Activated CD4-positive, alpha-beta T cell treated with anti-CD3 and anti-CD28 coated beads for 24 hours (primary cell): ENCODE measurements at places on chromosomes 5 and 9.

GRCh38 chr9:87601176-87601575 is 103.5 kb downstream of the DAPK1 start:
- DNase-seq = no peak

DNA sequence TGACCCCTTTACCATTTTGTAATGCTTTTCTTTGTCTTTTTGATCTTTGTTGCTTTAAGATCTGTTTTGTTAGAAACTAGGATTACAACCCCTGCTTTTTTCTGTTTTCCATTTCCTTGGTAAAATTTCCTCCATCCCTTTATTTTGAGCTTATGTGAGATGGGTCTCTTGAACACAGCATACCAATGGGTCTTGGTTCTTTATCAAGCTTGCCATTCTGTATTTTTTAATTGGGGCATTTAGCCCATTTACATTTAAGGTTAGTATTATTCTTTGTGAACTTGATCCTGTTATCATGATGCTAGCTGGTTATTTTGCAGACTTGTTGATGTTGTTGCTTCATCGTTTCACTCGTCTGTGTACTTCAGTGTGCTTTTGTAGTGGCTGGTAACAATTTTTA is 337.3 kb downstream of the SPATA31D1 start:
- DNase-seq = no peak

DNA sequence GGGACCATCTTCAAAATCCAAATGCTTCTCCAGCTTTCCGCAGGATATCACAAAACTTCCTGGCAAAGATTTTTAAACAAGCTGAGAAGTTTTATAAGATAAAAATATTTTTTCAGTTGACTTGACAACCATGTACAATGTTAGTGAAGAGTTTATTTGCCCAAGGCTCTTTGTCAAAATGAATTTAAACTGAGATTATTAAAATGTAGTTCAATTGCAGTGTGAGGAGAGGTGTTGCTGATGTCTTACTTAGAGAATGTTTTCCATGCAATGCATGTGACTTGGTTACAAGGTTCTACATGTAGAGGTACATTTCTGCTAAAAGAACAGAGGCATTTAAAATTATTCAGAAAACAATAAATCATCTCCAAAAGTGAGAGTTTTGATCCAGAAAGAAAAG is 131.4 kb upstream of the MINAR2 start:
- DNase-seq = no peak

DNA sequence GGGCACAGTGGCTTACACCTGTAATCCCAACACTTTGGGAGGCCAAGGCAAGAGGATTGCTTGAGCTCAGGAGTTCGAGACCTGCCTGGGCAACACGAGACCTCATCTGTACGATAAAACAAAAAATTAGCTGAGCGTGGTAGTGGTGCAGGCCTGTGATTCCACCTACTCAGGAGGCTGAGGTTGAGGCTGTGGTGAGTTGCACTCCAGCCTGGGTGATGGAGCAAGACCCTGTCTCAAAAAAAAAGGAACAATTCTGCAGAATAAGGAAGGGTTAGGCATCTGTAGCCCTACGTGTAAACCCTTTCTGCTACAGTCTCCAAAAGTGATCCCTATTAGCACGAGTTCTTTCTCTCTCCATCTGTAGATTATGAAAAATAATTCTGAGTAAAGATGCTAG is 19.9 kb downstream of the CDC26 start:
- DNase-seq = no peak

DNA sequence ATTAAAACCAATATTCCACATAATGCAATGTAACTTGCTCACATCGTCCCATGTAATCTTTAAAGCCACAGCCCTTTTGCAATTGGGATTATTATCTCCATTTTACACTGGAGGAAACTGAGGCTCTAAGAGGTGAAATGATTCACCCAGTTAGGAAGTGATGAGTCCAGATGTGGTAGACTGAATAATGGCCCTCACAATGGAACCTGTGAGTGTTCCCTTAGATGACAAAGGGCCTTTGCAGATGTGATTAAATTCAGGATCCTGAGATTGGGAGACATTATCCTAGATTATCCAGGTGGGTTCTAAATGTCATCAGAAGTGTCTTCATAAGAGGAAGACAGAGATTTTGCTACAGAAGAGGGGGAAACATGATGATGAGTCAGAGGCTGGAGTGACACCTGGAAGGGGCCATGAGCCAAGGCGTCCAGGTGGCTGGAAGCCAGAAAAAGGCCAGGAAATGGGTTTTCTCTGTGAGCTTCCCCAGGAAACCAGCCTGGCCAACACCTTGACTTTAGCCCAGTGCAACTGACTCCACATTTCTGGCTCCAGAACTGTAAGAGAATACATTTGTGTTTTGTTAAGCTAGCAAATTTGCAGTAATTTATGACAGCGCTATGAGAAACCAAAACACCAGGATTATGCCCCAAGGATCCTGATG is 139.1 kb downstream of the KCNIP1 start:
- DNase-seq = no peak

- DNase-seq = no peak
Measured at GRCh38 chr5:84622461-84622860, 237.8 kb upstream of the EDIL3 start.

DNA sequence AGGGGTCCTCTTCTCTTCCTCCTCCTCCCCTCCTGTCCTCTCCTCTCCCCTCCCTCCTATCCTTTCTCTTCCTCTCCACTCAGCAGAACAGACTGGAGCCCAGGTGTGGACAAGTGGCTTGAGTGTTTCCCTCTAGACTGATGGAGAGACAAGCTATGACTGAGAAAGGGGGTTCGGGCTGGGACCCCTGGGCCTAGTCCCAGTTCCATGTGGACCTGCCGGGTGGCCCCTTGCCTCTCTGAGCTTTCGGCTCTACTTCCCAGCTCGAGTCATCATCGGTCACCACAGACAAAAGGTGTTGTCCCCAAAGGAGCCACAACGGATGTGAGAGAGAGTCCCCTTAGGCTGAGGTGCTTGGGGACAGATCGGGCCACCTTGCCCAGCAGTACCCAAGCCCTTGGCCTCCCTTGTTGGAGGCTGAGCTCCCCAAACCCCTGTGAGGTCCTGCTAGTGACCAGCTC is 3.4 kb upstream of the RXRA start:
- no peak for DNase-seq

DNA sequence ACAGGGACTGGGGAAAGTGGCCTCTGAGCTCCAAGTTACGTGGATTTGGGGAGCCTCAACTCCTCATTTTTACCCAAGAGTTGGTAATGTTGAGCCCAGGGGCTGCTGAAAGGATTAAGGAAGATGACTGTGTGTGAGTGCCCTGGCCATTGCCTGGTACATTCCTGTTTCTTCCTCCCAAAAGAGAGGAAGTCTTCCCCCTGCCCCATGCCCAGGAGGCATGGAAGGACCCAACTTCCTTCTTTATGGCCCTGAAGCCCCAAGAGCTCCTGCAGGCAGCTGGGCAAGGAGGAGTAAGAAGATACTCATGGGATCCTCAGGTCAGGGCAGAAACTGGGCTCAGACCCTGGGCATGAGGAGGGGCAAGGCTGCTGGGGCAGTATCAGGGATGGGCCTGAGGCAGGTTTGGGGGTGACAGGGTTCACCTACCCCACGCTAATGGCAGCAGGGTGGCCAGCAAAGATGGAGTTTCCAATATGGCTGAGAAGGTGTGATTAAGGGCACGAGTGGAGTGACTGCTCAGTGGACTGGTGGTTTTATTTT is 118.3 kb upstream of the MVB12B start:
- no peak for DNase-seq

DNA sequence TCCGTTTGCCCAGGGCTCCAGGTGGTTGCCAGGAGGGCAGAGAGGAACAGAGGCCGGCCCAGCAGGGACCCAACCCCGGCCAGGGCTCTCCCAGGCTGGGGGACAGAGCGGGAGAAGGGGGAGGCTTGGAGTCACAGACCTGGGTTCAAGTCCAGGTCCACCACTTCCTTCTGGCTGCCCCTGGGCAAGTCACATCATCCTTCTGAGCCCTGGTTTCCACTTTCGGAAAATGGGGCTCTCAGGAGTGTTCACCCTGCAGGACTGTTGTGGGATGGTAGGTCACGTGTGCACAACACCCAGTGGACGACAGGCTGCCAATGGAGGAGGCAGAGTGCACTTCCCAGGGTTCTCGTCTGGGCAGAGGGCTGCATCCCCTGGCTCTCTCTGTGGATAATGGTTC is 245.4 kb downstream of the PBX3 start:
- DNase-seq = no peak

DNA sequence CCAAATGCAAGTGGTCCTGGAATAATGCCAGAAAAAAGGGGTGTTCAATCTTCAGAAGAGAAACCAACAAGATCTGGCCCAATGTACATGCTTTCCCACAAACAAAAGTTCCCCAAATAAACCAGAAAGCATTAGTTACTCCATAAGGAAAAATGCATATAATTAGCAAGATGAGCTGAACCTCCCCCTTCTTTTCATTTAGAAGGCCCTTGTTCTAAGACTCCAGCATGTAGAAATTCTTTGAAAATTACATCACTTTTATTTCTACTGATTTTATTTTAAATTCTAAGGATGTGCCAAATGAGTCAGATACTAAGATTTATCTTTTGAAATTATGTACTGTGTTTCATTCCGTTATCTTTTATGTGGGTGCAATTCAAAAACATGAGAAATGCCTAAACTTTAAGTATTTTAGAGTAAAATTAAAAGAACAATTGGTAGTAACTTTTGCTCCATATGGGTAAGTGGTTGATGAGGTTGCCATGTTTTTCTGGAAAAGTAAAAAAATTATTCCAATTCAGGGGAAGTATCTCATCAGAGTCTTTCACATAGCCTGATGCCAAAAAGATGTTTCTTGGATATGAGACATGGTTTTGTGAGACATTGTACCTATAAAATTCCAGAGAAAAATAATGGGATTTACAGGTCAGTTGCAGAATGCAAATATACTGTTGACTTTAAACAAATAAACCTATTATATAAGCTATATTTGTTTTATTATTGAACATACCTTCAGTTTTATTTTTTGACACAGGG is 106.5 kb upstream of the CCDC112 start:
- no peak for DNase-seq

DNA sequence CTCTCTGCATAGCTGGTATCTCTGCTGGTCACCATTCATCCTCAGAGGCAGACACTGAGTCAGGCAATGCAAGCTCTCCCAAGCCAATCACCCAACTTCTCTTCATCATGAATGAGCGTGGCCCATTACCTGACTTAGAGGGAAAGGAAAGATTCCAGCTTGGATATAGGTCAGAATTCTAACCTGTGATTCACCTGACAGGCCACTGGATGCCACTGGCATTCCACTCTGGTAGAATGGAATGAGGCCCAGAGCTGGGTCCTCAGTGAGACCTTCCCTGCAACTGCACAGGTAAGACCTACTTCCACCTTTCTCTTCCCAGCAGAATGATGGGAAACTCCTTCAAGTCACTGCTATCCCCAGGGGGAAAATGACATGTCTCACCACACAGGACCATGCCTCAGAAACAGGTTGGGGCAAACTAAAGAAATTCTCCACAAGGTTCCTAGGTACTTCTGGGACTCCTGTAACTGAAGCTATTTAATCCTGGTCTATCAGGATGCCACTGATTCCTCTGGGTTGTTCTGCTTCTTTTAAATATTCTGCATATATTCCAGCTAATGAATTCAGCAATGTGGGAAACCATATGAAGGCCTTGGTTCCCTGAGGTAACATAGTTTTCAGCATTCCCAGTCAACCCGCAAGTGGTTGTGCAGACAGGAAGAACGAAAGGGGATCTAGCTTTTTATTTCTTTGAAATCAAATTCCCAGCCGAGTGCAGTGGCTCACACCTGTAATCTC is 62.0 kb downstream of the SUSD1 start:
- no peak for DNase-seq

GRCh38 chr9:89604729-89605464 is at the start of gene GADD45G:
TSS of gene GADD45G (plus strand) at chr9:89605012. CDS start at chr9:89605122, 110 bp downstream.
- DNase-seq = peak; percentile 71

DNA sequence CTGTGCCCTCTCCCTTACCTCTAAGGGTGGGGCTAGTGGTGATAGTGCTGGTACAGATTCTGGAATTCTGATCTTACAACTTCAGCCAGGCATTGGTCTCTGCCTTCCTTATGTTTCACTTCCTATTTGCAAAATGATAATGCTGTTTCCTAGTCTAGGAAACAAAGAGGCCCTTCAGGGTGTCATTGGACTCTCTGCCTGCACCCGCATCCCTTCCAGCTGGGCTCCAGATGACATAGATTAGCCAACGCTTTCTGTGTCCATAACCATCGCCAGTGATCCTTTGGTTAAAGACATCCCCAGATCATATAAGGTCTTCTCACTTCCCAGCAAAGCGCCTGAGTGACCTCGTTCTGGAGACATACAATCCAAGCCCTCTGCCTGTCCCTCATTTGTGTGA is 180.7 kb downstream of the ERCC6L2 start:
- DNase-seq = no peak

DNA sequence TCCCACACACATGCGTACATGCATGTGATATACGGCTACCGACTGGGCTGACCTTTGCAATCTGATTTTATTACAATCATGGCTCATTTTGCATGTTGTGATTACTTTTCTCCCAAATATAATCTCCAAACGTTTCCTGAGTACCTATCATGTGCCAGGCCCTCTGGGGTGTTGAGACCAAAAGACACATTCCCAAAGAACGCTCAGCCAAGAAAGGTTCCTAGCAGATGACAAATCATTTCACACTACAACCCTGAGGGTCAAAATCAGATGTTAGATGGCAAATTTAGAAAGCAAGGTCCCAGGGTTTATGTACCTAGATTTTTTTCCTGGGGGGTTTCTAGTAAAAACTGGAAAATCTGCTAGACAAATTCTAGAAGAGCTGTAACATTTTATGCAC is 32.4 kb upstream of the SLC25A51 start:
- DNase-seq = no peak

DNA sequence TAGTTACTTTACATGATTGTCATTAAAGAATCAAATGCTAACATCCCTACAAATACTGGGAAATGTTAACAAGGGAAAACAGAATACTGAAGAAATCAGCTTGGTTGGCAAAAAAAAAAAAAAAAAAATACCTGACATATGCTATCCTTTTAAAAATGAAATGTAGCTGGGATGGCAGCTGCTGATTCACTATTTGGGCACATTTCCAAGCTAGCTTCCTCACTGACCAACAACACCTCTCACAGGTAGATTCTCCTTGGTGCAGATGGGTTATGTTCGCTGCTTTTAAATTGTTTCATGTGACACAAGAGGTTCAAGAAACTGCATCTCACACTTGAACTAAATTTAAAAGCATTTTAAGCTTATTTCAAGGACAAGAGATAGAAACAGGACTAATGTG is 6.1 kb upstream of the PRUNE2 start:
- DNase-seq = no peak

- no peak for DNase-seq
Measured at GRCh38 chr5:143019614-143020515, 249.7 kb downstream of the ARHGAP26 start.
